CD4-positive, alpha-beta memory T cell (primary cell): ENCODE measurements at places on chromosomes 5 and 9. TPM values are rescaled to one million over a fixed set of nuclear protein-coding genes. Genes with fewer than 3 reads are reported as not detected.

Gene PKD2L2
- total RNA-seq: not detected

Gene OMD
- not detected for total RNA-seq

Gene UBE2B
- 124 TPM for total RNA-seq

Gene SHOC1
- total RNA-seq: not detected

DNA sequence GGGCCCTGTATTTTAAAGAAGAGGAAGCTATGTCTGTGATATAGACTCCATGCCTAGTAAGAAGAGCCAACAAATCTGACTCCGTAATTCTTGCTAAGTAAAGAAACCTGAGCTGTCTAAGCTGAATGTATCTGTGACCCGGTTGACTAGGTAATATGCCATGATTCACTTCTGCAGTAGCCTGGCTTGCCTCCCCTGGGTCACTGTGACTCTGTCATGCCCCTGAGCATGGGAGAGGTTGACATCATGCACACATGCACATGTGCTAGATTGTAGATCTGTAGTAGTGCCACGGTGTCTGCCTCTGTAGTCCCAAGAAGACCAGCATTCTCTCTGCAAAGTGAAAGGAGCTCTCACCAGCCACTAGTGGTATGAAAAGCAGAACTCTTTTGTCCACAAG is 9.1 kb downstream of the SLC22A5 start:
- H3K4me3 ChIP-seq: no peak overlapping the region
- no peak overlapping the region for H3K27ac ChIP-seq
- H3K27me3 ChIP-seq: no peaks in the 10 kb centered on the region

- no peaks in the 10 kb centered on the region for H3K27me3 ChIP-seq
- no peaks in the 10 kb centered on the region for H3K4me1 ChIP-seq
- no peak for DNase-seq
- H3K27ac ChIP-seq: no peak overlapping the region
- H3K4me3 ChIP-seq: no peak overlapping the region
These were observed 57.0 kb downstream of the RASEF start for GRCh38 chr9:83005963-83006362.

DNA sequence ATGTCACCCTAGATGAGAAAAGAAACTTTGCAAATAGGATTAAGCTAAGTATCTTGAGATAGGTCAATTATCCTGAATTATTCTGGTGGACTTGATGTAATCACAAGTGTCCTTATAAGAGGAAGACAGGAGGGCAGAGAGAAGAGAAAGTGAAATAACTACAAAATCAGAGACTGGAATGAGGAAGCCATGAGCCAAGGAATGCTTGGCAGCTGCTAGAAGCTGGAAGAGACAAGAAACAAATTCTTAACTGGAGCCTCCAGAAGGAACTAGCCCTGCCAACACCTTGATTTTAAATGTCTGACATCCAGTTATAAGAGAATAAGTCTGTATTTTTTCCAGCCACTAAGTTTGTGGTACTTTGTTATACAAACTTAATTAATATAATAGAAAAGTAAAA is 480.0 kb downstream of the NR2F1-AS1 start:
- H3K4me3 ChIP-seq: no peak overlapping the region
- no peaks in the 10 kb centered on the region for H3K27me3 ChIP-seq
- DNase-seq: no peak
- H3K27ac ChIP-seq: no peak overlapping the region
- H3K4me1 ChIP-seq: no peaks in the 10 kb centered on the region

DNA sequence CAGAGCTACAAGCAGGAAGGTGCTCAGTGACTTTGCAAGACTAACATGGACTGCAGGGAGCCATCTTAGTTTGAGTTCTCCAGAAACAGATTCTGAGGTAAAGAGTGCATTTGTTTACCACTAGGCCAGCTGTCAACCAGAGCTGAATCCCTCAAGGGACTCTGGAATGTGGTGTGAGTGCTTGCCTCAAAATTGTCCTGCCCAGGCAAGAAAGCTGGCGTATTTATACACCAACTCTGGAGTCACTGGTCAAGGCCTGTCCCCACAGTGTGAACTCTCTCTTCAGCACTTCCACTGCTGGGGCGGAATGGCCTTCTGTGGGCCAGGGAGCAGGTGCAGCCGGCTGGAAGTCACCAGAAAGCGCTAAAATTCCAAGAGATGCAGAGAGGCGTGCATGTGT is 139.2 kb upstream of the TBCA start:
- H3K4me3 ChIP-seq: no peak overlapping the region
- no peak overlapping the region for H3K27ac ChIP-seq
- H3K4me1 ChIP-seq: no peaks in the 10 kb centered on the region
- no peaks in the 10 kb centered on the region for H3K27me3 ChIP-seq
- no peak for DNase-seq

- DNase-seq: no peak
- H3K27me3 ChIP-seq: no peaks in the 10 kb centered on the region
- H3K36me3 ChIP-seq: no peaks in the 10 kb centered on the region
- no peak overlapping the region for H3K27ac ChIP-seq
- no peak overlapping the region for H3K4me3 ChIP-seq
- H3K4me1 ChIP-seq: no peaks in the 10 kb centered on the region
These were observed 29.1 kb upstream of the LRRC14B start for GRCh38 chr5:162190-162564.

DNA sequence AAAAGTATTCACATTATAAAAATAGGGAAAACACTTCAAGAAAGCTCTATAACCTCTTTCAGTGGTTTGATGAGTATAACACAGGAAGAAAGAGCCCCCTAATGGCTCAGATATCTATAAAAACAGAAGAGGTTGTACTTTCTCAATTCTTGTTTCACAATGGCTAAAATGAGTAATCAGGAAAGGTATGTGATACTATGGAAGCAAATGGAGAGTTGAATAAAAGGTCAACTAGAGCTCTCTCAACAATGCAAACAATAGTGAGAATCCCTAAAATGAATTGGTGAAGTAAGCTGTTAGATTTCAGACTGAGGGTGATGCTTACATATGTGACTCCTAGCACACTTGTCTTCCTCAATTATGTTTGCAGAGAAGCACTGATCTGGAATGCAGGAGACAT is 584.6 kb upstream of the CDH18 start:
- no peaks in the 10 kb centered on the region for H3K36me3 ChIP-seq
- DNase-seq: no peak
- no peaks in the 10 kb centered on the region for H3K27me3 ChIP-seq

DNA sequence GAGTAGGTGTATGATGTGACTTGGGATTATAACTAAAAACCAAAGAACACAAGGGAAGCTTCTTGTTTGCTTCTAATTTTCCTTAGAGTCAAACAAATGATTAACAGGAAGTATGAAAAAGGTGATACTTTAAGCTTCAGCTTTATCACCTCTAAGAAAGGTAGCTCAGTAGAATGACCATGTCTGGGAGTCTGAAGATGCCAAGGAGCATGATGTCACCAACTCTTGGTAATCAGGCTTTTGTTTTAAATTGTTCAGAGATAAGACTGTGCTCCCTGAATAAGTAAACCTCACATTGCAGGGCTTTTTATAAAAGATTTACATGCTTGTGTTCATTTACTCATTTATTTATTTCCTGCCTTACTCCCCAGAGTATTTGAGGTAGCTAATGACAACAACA is 169.9 kb downstream of the FER start:
- no peak overlapping the region for H3K27ac ChIP-seq
- no peak for DNase-seq
- H3K27me3 ChIP-seq: no peaks in the 10 kb centered on the region
- H3K36me3 ChIP-seq: no peaks in the 10 kb centered on the region

DNA sequence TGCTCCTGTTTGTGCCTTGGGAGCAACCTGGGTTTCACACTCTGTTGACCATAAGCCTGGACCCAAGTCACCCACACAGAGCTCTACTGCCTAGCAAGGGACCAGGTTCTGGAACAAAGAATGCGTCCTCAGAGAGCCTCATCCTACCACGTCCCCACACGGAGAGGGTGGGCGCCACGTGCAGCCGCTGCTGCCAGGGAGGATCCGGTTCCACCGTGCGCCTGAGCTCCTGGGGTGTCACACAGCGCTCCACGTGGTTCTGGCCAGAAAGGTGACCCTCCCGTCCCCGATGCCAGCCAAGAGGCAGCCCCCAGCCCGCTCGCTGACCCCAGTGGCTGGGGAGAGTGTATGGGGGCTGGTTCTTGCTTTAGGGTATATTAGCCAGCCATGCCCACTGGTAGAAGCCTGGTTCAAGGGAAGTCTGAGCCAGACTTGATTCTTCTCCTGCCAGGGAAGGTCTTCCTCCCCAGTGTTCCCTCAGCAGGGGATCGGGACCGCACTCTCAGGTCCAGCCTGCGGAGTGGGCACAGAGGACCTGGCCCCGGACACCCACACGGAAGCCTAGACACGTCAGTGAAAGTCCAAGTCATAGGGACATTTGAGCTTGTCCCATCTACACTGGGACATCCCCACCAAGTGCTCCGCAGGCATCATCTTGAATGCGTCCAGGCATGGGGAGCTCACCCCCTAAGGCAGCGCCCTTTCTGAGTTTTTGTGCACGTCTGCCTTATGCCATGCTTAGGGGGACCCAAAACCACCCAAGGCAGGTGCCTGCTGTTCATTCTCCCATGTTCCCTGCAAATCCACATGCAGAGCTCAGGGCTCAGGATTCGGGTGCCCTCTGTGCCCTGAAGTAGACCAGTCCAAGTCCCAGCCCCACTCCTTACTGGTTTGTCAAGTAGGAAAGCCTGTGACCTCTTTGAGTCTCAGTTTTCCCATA is 2.4 kb downstream of the FCN1 start:
- H3K4me1 ChIP-seq: no peaks in the 10 kb centered on the region
- H3K27me3 ChIP-seq: no peaks in the 10 kb centered on the region
- H3K4me3 ChIP-seq: no peak overlapping the region
- DNase-seq: no peak

DNA sequence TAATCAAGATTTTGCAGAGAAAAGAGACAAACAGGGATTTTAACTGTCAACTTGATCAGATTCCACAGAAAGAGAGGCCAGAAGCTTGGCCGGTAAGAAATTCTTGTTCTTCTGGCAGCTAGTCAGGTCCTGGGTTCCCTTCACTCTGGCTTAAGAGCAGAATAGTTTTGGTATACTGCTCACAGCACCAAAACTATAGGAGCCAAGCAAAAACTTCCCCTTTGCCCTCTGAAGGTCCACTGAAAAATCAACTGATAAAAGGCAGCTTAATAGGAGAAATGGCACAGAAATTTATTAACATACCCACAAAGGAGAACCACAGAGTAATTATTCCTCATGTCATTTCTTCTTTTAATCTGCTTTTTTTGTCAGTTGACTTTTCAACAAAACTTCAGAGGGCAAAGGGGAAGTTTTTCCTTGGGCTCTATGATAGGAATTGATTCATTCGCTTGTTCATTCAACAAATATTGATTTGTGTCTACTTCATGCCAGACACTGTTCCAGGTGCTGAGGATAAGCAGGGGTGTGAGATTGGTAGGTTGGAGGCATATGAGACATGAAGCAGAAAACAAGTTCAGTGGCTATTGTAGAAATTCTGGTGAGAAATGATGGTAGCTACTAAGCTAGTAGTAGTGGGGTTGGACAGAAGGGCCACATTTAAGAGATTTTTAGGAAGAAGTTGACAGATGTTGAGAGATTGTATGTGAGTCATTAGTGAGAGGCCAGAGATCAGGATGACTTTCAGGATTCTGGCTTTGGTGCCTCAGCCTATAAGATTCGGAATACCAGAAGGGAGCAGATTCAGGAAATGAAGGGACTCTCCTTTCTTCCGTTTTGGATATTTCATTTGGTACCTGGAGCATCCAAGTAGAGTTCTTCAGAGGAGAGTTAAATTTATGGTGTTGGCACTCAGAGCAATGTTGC is 20.6 kb upstream of the NNT start:
- H3K4me1 ChIP-seq: no peaks in the 10 kb centered on the region
- DNase-seq: no peak
- H3K36me3 ChIP-seq: no peaks in the 10 kb centered on the region
- no peak overlapping the region for H3K27ac ChIP-seq

- no peaks in the 10 kb centered on the region for H3K4me1 ChIP-seq
- H3K27ac ChIP-seq: no peak overlapping the region
- H3K4me3 ChIP-seq: no peak overlapping the region
- no peaks in the 10 kb centered on the region for H3K27me3 ChIP-seq
These were observed 64.3 kb downstream of the CSNK1A1 start for GRCh38 chr5:149486726-149487635.

DNA sequence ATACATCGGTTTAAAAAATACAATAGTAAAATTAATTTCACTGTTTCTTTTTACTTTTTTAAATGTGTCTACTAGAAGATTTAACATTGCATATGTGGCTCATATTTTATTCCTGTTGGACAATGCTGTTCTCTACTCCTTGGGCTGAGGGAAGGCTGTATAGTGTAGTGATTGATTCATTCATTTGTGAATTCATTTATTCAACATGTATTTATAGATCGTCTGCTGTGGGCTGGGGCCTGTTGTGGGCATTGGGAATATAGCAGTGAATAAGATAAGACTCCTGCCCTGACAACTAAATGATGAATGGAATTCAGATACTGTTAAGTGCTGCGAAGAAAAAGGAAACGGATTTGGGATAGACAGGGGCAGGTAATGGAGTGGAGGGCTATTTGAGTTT is 55.7 kb downstream of the ZNF618 start:
- no peak overlapping the region for H3K4me3 ChIP-seq
- no peaks in the 10 kb centered on the region for H3K27me3 ChIP-seq
- no peaks in the 10 kb centered on the region for H3K4me1 ChIP-seq
- no peaks in the 10 kb centered on the region for H3K36me3 ChIP-seq
- H3K27ac ChIP-seq: no peak overlapping the region

GRCh38 chr9:98504298-98505282 is 204.1 kb downstream of the GABBR2 start:
- H3K27me3 ChIP-seq: no peaks in the 10 kb centered on the region
- H3K27ac ChIP-seq: no peak overlapping the region
- H3K36me3 ChIP-seq: no peaks in the 10 kb centered on the region

DNA sequence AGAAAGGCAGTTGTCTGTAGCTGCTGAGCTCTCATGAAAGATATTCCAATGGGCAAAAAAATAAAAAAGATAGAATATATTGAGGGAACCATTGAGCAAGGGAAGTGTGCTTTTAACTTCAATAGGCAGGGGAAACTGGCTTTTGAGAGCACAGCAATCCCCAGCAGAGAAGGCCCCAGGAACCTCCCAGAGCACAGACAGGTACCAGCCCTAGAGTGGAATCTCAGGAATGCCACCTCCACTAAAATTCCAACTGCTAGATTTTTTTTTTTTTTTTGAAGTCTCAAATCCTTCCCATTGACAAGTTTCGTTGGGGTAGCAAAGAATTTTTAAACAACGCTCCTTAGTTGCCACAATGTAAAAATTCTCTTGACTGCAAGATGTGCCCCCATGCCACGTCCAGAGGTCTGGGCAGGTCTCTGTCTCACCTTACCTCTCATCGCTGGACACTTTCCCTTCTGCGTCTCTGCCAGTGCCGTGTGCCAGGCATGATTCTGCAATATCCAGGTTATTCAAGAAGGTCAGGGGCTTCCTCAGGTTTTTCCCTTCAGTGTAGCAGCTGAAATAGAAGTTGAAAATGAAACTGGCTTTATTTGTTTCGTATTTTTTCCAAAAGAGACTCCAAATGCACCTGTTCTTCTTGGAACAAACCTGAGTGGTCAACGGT is 64.2 kb upstream of the IRX1 start:
- H3K27ac ChIP-seq: no peak overlapping the region
- H3K27me3 ChIP-seq: no peaks in the 10 kb centered on the region
- H3K4me3 ChIP-seq: no peak overlapping the region
- no peak for DNase-seq
- H3K36me3 ChIP-seq: no peaks in the 10 kb centered on the region
- no peaks in the 10 kb centered on the region for H3K4me1 ChIP-seq
